AG20443 (cell line): ENCODE measurements at places on chromosomes 2 and 18.

GRCh38 chr2:209383212-209383611 lies 40.6 kb upstream of the MAP2 start:
- DNase-seq, result peak; percentile 11

DNA sequence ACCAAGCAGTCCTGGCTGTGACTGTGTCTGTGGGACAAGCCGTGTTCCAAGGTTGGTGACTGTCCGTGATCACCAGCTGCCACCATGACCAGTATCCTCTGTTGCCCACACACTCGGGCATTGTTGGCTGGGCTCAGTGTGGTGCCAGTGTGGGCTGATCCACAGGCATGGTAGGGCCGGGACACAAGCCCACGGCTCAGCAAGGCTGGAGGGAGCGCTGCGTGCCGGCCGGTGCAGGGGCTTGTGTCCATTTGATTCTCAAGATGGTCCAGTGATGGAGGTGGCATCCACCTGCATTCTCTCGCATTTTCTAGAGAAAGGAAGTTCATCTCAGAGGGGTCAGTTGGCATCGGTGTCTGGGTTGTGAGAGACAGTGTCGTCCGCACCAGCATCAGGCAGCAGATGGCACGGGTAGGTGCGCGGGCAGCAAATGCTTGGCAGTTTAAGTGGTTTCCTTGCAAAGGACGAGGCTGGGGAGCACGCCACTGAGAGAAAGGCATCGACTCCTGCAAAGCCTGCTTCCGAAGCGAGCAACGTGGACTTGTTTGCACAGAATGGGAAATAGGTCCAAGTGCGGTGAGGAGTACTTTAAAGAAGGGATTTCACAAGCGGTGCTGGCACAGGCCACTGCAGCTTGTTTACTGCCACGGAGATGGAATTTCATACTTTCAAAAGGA lies 20.9 kb downstream of the TWIST2 start:
- peak; percentile 60 for DNase-seq

DNA sequence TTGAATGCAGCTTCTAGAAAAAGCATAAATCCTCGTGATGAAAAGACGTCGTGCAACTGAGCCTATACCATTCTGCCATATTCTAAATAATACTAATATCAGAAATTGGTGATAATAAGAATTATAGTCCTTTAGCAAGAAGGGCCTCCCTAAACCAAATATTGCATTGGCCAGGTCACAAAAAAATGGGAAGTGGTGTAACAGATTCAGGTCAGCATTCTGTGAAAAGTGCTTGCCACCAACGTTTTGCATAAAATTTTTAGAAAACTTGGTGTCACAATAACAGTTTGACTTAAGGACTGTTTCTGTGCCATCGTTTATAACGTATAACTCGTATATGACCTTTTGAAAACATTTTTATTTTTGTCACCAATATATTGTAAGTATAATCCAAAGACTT lies 603.6 kb downstream of the CPS1 start:
- no peak for DNase-seq

DNA sequence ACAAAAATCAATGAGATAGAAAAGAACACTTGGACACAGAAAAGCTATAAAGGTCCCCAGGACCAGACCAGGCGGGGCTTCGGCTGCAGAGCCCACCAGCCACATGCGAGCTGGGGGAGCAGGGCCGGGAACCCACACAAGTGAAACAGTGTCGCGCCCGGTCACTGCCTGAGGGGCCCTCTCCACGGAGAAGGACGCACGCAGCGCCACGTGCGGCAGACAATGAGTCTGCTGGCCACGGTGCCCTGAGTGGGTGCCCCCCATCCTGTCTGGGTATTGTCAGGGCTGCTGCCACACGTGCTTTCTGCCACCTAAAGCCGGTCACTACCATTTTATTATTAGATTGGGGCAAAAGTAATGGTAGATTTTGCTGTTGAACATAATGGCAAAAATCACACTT lies 207.9 kb upstream of the HDAC4 start:
- DNase-seq, result no peak

- peak; percentile 9 for DNase-seq
Measured at GRCh38 chr2:180291552-180292421, 284.7 kb upstream of the CWC22 start.

- no peak for DNase-seq
Measured at GRCh38 chr2:170824526-170825015, 7.9 kb downstream of the GAD1 start.

GRCh38 chr2:20999906-21000645 lies 43.8 kb downstream of the APOB start:
- DNase-seq, result no peak

DNA sequence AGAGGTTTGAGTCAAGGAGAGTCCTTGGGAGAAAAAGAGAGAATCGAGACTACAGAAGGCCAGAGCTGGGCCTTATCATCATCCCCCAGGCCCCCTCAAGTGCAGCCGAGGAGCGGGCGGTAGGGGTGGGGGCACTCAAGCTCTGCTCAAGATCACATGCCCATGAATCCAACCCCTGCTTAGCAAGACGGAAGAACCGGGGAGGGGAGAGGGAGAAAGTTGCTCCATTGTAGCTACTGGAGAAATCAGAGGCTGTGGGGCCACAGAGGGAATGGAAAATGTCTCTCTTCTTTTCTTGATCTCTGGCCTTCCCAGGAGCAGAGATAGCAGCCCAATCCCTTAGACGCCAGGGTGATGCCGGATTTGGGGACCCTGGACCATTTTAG lies 14.6 kb downstream of the SLC4A3 start:
- no peak for DNase-seq

GRCh38 chr18:36532394-36532793 lies 234.9 kb downstream of the FHOD3 start:
- DNase-seq, result peak; percentile 82

DNA sequence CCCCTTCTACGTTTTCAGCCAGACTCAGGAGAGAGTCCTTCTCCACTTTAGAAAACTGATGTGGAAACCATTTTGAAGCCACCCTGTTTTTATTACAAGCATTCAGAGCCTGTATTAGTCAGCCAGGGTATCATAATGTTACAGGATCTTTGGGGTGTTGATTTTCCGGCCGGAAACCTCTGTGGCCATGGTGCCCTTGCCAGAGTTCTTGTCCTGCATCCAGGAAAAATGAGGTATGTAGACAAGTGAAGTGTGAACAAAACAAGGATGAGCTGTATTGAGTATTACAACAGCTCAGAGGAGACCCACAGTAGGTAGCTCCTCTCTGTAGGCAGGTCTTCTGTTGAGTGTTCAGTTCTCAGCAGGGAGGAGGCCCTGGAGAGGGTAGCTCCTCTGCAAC lies 241.0 kb upstream of the COPS8 start:
- DNase-seq, result no peak

DNA sequence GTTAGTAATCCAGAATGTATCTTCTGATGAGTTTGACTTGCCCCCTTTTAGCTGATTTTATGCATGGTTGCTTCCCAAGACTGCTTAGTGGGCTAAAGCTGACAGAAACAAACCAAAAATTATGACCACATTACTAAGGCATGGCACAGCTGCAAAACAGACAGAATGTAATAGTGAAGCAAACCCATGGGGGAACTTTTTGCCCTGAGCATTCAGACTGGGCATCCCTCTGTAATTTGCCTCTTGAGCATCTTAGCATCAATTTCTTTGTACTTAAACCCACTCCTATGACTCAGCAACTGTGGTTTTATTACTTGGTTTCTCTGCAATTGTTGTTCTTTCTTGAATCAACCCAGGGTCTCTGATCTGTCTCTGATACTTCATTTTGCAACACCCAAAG lies 487.3 kb upstream of the DCC start:
- DNase-seq, result no peak

- DNase-seq, result peak; percentile 90
Measured at GRCh38 chr18:76620321-76621170, 125.5 kb upstream of the ZNF516 start.

DNA sequence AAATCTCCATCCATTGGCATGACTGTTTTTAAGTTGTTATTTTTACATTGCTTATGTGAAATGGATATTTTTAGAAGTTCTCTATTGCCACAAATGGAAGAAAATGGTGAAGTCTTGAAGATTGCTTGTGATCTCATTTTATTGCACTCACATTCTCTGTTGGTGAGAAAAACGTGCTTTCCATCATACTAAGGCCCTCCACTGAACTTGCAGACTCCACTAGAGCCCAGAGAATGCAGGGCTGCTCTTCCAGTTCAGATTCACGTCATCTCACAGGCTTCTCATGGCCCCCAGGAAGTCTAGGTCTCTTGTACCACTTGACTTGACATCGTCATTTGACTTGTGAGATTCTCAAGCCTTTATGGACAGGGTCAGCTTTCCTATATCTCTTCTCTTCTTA lies 254.8 kb upstream of the COPS8 start:
- DNase-seq, result no peak

GRCh38 chr2:45089554-45090261 lies 80.5 kb upstream of the SIX2 start:
- no peak for DNase-seq

DNA sequence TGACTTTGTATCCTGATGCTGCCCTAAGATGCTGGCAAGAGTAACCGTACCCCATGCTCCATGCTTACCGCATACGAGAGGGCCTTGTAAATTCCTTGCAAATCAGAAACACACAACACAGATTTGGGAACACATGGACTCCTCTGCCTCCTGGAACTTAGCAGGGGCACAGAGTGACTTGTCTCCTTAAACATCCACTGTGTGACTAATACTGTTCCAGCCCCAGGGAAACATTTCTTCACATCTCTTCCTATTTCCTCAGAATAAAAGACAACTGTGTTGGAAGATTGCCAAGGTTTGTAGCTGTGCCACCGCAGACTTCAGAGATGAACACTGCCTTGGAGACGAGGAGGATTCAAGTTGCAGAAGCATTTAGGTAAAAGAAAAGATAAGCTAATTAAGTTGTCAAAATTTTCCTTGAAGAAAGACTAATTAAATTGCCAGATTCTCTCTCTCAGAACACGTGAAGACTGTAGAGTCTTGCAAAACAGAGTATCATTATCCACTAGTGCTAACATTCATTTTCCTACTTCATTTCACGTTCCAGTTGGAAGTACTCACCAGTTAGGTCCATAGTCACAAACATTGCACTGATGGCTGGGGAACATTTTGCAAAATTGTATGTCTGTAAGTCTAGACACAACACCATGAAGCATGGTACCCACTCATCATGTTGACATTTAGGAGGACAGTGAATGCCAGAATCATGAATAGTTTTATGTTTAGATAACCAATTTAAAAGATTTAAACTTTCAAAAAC lies 188.8 kb downstream of the TSN start:
- peak; percentile 90 for DNase-seq

DNA sequence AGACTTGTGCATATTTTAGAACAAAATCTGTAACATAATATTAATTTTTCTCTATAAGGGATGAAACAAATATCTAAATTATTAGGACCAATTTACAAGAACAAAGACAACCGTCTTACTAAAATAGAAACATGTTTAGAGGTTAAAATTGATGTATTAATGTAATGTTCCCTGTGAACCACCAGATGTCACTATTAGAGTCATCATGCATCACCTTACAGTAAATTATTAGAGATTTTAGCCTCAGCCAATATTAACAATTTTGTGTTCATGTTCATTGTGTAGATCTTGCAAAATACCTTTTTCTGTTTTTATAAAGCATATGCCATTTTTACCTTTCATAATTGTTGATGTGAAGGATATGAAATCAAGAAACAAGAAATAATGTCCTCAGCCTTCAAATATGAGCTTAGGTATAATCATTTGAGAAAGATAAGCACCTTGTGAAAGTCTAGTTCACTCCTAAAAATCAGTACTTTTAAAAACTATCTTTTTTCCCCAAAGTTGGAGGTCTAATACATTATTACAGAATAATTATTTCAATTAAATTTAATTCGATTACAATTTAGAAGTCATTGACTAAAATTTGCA lies 344.3 kb upstream of the KCNH7 start:
- DNase-seq, result peak; percentile 15

- DNase-seq, result no peak
Measured at GRCh38 chr2:218344090-218344754, 12.4 kb upstream of the CATIP start.

DNA sequence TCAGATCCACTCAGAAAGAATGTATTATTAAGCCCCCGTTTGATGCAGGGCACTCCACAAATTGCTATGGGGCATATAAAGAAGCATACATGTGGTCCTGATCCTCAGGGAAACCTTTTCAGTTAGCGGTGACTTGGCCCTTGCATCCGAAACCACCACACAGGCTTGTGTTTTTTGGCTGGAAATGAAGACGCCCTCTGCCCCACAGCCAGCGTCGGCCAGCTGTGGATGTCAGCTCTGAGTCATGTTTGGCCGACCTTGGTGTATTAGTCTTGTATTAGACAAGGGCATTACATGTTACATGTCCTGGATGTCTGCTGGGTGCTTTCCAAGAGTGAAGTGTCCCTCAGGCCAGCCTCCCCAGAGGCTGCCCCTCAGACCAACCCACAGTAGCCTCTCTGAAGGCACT lies 107.6 kb upstream of the MAP3K20 start:
- DNase-seq, result peak; percentile 77
